ENCODE measurements at places on chromosomes 1 and 21.

DNA sequence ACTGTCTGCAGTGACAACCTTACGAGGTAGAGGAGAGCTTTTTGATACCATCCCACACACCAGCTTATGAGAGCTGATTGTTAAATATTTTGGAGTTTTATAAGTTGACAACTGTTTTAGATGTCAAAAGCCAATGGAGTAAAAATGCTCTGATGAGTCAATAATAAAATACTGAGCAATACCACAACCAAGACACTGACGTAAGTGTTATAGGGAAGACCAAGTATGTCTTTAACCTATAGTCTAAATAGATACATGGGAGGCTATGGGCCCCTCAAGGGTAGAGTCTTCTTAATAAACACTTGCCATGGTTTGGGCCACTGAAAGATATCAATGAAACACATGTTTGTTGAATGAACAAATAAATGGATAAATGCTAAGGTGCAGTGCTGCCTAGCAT is 49.2 kb downstream of the DUSP10 start:
- no peak for DNase-seq

DNA sequence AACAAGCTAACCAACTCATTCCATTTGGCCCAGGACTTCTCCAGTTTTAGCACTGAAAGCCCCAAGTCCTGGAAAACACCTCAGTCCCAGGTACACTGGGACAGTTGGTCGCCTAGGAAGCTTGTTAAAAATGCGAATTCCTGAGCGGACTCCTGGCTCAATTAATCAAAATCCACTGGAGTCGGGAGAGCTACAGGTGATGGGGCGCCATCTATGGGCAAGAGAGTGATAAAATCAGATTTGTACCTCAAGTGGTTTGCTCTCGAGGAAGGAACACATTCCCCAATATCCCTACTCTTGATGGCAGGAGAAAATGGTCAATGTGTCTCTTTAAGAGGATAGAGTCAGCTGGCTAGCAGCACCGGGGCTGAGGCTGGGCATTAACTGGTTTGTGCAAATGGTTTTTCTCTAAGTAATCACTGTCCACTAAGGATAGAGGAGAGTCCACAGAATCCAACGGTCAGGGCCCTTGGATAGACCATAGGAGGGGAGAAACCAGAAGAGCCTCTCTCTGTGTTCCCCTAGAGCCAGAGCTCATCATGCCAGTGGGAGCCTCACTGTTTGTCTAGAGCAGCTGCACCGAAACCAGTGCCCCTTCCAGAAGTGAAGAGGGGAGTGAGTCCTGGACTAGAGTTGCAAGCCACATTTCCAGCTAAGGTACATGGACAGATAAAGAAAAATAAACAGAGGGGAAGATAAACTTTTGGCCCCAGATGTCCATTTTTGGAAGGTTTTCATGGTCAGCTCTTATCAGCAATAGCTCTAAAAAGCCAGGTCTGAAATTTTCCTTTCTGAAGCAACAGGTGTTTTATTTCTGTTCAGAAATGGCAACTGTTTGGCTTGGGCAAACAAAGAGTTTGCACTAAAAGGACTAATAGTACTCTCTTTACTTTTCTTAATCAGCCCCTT is 148.5 kb downstream of the TENT5C start:
- DNase-seq, result peak; percentile 45

- no peak for DNase-seq
These were observed 440.1 kb downstream of the NUF2 start for GRCh38 chr1:163761898-163762297.

- no peak for DNase-seq
These were observed 12.0 kb downstream of the MAB21L3 start for GRCh38 chr1:116122955-116123757.

DNA sequence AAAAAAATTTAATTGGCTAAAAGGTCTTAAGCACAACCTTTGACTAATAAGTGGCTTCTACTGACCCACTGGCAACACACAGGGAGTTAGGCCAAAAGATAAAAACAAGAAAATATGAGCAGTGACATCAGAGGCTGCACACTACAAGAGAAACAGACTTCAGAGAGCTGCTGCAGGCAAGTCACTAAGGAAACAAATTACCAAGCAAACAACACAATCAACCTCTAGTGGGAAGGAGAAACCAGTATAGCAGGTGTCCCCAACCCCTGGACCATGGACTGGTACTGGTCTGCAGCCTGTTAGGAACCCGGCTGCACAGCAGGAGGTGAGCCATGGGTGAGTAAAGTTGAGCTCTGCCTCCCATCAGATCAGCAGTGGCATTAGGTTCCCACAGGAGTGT is 20.8 kb upstream of the ENSA start:
- no peak for DNase-seq
